Activated T-helper 1 cell treated with anti-CD3 and anti-CD28 coated beads, Interleukin-2, amount 50 U/mL, for 16 hours (primary cell): ENCODE measurements at places on chromosomes 4 and X.

DNA sequence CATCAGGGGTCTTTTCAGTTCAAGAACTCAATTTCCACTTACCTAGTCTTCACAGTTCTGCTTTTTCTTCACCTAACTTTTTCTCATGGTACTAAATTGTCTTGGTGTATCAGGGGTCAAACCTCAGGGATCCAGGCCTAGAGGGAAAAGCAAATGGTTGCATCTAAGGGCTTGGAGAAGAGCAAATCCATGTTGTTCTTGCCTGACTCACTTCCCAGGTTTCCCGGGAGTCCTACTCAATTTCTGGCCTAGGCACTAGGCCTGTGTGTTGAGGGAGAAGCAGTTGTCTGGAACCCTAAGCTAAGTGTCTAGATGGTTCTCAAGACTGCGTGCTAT, 191.9 kb upstream of the STK26 start:
- no peak for DNase-seq

GRCh38 chr4:57127361-57127760, 17.2 kb upstream of the IGFBP7 start:
- DNase-seq: no peak

- DNase-seq: no peak
These were observed 414.5 kb upstream of the ATOH1 start for GRCh38 chr4:93414041-93414550.

DNA sequence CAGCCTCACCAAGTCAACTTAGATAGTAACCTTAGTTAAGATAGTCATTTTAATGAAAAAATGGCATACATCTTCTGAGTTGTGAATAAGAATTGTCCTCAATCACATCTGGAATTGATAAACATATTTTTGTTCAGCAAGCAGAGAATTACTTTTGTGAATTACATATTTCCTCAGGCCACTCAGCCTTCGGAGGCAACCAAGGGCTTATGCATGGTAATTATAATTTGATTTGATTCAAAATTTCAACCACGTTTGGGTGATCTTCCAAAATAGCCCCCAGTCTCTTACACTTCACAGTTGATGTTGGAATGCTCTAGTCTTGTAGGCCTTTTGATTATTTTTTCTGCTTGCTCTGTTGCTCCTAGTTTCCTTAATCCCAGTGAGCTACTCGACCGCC, 63.4 kb downstream of the GALNTL6 start:
- no peak for DNase-seq

GRCh38 chr4:2092669-2093053, 33.5 kb downstream of the NAT8L start:
- no peak for DNase-seq

DNA sequence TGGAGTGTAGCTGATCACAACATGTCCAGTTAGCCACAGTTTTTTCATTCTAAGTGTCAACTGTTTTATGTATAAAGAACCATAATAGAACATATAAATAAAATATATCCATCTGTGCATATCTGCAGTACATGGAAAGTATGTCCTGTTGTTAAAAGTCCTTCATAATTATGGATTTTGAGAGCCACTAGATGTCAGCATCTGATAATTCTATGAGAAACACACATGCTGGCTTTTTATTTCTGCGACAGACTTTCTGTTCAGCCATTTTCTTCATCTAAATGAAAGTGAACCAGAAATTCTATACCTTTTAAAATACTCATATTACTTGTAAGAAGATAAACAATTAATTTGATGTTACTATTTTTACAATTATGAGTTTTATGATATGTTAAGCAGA, 251.5 kb downstream of the GPM6A start:
- no peak for DNase-seq

GRCh38 chrX:39773150-39773549, 324.6 kb downstream of the BCOR start:
- no peak for DNase-seq

DNA sequence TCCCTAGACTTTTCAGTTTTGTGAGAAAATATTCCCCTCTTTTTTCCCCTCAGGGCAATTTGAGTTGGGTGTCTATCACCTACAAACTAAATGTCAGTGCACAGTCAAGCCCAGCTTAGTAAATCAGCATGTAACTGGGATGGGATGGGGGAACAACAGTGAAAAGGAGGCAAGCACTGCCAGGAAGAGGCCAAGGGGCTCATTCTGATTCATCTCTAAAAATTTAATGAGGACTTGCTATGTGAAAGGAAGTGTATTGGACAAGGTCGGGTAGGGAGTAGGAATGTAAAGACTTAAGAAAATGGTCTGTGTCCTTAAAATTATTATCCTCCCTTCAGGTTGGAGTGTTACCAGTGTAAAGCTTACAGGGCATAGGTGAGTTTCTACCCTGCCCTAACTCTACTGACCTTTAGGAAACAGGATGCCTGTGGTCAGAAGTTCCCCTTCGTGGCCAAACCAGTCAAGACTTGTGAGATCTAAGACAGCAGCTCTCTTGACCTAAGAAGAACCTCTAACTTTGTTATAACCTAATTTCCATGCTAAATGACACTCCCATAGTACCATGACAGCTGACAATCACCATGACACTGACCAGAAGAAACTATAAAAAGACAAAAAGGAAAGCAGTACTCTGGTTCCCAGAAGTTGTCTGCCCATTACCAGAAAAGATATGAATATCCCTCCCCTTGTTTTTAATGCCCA, 194.4 kb upstream of the LDB2 start:
- DNase-seq: no peak

DNA sequence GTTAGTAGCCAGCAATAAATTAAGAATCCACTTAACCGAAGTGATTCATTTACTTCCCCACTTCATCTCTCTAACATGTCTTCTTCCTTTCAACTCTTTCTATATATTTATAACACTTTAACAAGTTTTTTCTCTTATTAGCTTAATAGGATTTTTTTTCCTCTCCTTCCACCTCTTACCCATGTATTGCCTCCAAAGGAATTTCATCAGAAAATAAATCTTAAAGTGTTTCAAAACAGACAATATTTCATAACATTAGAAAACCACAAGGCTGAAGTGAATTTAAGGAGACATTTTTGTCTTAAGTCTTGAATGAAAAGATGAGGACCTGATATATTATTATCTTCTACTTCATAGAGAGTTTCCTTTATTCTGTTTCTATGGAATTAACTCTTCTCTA, 101.5 kb downstream of the PDGFC start:
- no peak for DNase-seq
